CD4-positive, alpha-beta T cell (primary cell): ENCODE measurements at places on chromosomes 7 and 10. TPM values are rescaled to one million over a fixed set of nuclear protein-coding genes. Genes with fewer than 3 reads are reported as not detected.

- DNase-seq: no peak
- H3K4me3 ChIP-seq: no peak overlapping the region
- no peaks in the 10 kb centered on the region for H3K4me1 ChIP-seq
- no peaks in the 10 kb centered on the region for H3K36me3 ChIP-seq
Observed at GRCh38 chr7:159049266-159050025, 95.2 kb downstream of the VIPR2 start.

- H3K4me1 ChIP-seq: peaks cover 50% of the 10 kb centered on the region
- H3K27me3 ChIP-seq: no peaks in the 10 kb centered on the region
- H3K36me3 ChIP-seq: no peaks in the 10 kb centered on the region
- peak overlapping the region; percentile 68 for H3K4me3 ChIP-seq
Observed at GRCh38 chr10:119208553-119208940, 1.2 kb downstream of the GRK5 start.

DNA sequence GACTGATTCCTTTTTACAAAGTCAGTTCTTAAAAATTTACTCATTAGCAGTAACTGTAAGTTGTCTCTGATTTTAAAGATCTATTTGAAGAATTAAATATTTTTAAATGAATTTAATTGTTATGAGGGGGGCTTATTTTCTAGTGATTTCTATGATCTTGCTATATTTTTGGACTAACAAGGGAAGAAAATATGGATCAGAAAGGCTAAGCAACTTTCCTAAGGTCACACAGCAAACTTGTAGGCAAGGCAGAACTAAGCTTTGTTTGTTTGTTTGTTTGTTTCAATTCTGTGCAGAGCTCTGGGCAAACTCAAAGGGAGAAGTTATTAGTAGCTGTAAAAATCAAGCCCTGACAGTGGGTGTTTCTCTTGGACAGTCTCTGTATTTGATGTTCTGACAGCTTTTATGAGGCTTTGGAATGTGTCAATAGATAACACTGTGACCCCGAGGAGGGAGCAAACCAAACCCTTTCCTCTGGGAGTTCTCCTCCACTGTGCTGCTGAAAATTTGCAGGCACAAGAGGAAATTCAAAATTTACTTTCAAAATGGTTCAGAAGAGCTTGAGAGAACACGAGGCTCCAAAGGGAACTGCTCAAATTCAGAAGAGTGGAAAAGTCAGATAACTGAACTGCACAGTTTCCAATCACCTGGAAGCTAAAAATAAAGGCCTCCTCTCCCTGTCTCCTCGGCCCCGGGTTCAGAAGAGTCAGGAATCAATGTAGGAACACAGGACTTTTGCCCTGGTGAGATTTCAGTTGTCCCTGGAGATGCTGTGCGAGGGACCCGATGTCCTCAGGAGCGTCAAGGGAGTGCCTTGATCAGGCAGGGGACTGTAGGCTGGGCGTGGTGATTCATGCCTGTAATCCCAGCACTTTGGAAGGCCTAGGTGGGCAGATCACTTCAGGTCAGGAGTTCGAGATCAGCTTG, 325.7 kb downstream of the GATA3 start:
- no peak overlapping the region for H3K27ac ChIP-seq
- no peak for DNase-seq
- H3K36me3 ChIP-seq: no peaks in the 10 kb centered on the region
- H3K4me3 ChIP-seq: no peak overlapping the region
- H3K4me1 ChIP-seq: no peaks in the 10 kb centered on the region

GRCh38 chr7:13860734-13861133, 128.7 kb downstream of the ETV1 start:
- DNase-seq: no peak

GRCh38 chr10:109913306-109913892, 9.9 kb downstream of the XPNPEP1 start:
- no peaks in the 10 kb centered on the region for H3K27me3 ChIP-seq
- peaks cover 18% of the 10 kb centered on the region for H3K36me3 ChIP-seq
- peaks cover 46% of the 10 kb centered on the region for H3K4me1 ChIP-seq
- DNase-seq: no peak
- no peak overlapping the region for H3K27ac ChIP-seq

NUTM2D gene
- 4.0 TPM for total RNA-seq
